ENCODE measurements at places on chromosomes 6 and 20.

- no peak for DNase-seq
Observed at GRCh38 chr6:28462401-28462800, 19.1 kb upstream of the ZSCAN23 start.

- no peak for DNase-seq
Observed at GRCh38 chr6:27096834-27097511, 150.5 kb upstream of the PRSS16 start.

DNA sequence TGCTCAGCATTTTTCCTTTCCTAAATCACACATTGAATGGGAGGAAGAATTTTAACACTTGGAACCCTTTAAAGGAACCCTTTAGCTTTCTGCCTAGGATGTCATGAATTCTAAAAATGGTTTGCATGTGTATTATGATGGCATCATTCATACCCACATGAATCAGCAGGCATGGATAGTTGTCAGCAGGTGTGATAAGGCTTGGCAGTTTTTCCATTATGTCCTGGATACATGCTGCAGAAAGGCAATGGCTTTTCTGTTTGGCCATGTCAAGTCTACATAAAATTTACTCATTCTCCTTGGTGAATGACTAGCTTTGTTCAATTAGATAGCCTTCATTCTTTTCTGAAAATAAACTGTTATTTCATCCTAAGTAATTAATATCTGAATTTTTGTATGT, 353.7 kb downstream of the GRIK2 start:
- no peak for DNase-seq

- no peak for DNase-seq
Observed at GRCh38 chr6:57162028-57162427, 10.1 kb upstream of the BAG2 start.

DNA sequence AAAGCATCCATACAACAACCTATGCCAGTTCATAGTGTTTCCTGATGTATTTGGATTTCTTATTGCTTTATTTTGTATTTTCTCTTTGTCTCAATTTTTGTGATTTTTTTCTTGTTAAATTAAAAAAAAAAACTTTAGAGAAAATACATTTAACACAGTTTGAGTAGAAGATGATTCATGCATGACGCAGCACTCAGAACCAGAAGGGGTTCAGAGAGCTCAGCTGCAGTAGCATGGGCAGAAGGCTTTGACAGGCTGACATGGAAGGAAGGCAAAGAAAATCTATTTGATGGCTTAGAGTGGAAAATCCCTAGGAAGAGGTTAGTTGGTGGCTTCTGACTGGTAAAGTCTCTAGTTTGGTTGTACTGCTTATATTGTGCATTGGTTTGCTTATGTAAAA, 207.2 kb upstream of the STXBP5 start:
- no peak for DNase-seq

DNA sequence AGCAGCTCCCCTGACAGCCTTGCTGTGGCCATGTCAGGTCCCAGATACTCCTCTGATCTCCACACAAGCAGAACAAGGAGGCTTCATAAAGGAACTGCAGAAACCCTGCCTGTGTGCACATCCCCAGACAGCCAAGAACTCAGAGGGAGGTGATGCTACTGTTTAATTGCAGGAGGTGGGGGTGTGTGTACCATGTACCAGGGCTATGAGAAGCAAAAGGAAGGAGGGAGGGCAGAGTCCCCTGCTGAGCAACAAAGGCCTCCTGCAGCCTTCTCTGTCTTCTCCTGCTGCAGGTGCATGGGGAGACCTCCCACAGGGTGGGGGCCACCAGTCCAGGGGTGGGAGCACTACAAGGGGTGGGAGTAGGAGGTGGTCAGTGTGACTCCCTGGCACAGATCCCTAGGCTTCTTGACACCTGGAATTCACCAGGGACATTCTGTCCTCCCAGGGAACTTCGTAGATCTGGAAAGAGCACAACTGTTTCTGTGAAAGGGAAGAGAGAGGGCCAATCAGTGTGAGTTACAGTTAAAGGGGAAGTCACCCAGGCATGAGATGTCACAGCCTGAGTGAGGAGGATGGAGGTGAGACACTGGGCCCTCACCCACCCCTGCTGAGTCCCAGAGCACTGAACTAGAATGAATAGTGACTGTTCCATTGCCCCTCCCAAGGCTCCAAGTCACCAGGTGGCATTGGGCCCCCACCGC, 2.8 kb downstream of the CST2 start:
- DNase-seq: no peak
